ENCODE measurements at places on chromosomes 1 and 21.

GRCh38 chr21:38921511-38922251, 116.0 kb downstream of the ETS2 start:
- DNase-seq, result no peak

GRCh38 chr1:5903031-5903430, 89.2 kb downstream of the NPHP4 start:
- DNase-seq, result no peak

DNA sequence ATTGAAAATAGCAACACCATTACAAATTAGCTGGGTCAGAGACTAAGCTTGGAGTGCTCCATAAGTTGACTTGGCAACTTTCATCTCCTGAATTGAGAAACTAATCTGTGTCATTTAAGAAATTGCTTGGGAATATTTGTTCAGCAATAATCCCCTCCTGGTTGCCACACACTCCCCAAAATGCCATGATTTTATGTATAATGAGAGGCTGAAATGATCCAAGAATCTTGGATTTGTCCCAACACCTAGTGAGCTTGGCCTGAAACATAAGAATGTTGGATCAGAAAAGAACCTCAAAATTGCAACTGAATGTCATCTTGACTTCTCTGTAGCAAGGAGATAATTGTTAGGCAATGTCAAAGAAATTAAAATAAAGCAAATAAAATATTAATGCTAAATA, 805.9 kb upstream of the ADAMTS5 start:
- no peak for DNase-seq

GRCh38 chr1:3320246-3321152, 134.0 kb upstream of the ARHGEF16 start:
- DNase-seq, result no peak

- peak; percentile 74 for DNase-seq
Observed at GRCh38 chr1:22841860-22842281, 130.8 kb downstream of the LACTBL1 start.
